Tibial artery (tissue), 4 donors: ENCODE measurements at places on chromosomes 13 and 19.

GRCh38 chr19:1911995-1912394 is 6.8 kb downstream of the ADAT3 start:
- DNase-seq: no peak

DNA sequence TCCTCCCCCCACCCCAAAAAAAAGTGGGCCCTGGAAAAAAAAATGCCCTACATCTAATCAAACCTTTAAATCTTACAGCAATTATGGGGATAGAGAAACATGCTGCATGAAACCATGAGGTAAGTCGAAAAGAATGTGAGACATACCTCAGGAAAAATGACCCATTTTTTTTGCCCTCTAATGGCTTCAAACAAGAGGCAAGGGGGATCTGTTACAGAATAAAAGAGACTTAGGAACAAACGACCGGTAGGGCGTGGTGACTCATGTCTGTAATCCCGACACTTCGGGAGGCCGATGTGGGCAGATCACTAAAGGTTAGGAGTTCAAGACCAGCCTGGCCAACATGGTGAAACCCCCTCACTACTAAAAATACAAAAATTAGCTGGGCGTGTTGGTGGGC is 8.4 kb downstream of the RGL3 start:
- no peak for DNase-seq

- DNase-seq: no peak
Observed at GRCh38 chr13:50928659-50929462, 19.3 kb downstream of the RNASEH2B start.

DNA sequence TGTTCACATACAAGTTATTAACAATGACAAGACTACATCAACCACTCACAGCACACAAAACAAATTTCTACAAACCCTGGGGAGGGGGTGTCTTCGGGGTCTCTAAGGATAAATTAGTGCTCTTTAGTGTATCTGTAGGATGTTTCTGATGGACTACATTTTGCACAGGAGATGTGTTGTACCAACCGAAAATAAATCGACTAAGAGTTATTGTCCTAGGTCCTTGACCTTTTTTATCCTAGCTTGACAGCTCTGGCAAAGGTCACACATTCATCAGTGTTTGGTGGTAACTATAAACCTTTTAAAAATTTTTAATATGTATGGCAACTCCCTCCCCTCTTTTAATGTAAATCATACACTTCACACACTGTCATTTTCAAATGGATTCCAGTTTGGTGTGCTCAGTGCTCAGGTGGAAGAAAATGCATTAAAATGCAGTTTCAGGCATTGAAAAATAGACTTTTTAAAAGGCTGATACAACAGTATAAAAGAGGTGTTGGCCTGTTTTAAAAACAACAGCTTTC is 7.7 kb downstream of the ZIC5 start:
- DNase-seq: no peak

DNA sequence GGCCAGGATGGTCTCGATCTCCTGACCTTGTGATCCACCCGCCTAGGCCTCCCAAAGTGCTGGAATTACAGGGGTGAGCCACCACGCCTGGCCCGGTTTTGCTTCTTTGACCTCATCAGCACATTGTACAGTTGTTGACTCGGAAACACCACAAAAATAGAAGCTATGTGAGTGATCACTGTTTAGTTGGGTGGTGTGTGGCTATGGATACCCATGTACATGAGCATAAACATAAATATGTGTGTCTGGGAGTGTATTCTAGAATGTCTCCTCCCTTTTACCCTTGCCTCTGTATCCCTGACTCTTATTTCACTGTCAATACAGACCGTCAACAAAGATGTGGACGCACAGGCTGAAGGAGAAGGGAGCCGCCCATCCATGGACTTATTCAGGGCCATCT is 14.4 kb upstream of the WDR88 start:
- DNase-seq: no peak

GRCh38 chr13:43107780-43108179 is 84.4 kb downstream of the DNAJC15 start:
- DNase-seq: no peak

GRCh38 chr13:76023652-76024051 is 387.5 kb downstream of the LMO7 start:
- no peak for DNase-seq

DNA sequence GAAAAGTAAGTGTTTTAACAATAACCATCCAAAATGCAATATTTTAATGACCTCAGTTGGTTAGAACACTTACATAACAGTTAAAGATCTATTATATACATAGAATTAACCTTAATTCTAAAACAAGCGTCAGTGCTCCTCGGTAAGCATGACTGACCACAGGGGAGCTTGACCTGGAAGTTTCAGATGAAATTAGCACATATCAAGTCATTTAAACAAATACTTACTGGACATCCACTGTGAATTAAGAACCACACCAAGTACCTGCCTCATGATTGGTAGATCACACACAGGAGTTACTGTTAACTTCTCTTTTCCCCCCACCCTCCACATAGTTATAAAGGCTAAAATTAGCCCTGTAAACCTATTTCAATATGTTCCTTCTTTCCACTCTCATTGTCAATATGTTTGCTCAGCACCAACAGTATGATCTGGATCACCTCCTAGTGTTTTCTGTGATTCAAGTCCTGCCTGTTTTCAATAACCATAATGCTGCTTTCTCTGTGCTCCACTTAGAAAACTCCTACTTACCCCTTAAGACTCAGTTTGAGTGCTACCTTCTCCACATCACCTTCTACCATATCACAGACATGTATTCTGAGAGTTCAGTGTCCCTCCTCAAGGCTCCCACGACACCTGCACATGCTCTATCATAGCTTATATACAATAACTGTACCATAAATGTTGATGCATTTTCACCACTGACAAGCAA is 209.0 kb downstream of the VWA8 start:
- DNase-seq: no peak
